ENCODE measurements at places on chromosomes 16 and 17.

DNA sequence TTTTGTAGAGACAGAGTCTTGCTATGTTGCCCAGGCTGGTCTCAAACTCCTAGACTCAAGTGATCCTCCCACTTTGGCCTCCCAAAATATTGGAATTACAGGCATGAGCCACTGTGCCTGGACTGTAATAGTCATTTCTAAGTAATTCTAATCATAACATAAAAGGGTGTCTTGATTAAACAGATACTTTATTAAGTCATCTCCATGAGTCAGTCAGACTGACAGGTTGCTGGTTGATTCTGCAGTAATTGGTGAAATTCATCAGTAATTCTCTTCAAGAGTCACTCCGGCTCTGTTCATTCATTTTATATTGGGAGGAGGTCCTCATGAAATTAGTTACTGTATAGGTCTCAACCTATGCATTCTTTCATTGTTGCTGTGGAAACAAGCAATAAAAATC is 85.6 kb downstream of the SPECC1 start:
- no peak for DNase-seq

DNA sequence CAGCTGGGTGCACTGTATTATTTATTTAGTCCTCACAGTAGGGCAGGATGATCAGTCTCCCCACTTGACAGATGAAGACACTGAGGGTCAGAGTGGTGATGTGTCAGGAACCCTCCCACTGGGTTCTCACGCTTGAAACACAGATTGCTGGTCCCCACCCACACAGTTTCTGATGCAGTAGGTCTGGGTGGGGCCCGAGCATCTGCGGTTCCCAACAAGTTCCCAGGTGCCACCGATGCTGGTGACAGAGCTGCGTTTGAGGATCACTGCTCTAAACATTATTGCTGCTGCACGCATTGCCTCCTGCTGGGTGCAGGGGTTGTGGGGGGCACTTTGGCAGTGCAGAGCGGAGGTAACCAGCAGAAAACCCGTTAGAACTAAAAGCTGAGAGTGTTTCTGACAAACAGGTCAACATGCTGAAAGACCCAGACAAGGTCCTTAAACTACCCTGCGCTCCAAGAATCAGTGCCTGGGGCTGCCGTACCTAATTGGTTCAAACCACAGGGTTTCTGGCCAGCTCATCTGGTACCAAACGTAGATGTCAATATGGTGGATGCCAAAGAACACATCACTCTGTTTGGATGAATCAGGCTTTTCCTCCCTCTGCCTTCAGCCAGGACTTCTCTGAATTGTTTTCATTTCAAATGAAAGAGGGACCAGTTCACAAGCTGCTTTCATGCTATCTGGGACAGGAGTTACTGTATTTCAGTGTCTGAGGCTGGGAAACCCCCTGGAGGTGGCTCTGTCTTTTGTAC is 76.0 kb downstream of the ABCC1 start:
- no peak for DNase-seq

- no peak for DNase-seq
These were observed 313.0 kb downstream of the SEC14L1 start for GRCh38 chr17:77453613-77454241.

GRCh38 chr17:19664821-19665181 is 16.2 kb downstream of the ALDH3A2 start:
- DNase-seq: no peak

DNA sequence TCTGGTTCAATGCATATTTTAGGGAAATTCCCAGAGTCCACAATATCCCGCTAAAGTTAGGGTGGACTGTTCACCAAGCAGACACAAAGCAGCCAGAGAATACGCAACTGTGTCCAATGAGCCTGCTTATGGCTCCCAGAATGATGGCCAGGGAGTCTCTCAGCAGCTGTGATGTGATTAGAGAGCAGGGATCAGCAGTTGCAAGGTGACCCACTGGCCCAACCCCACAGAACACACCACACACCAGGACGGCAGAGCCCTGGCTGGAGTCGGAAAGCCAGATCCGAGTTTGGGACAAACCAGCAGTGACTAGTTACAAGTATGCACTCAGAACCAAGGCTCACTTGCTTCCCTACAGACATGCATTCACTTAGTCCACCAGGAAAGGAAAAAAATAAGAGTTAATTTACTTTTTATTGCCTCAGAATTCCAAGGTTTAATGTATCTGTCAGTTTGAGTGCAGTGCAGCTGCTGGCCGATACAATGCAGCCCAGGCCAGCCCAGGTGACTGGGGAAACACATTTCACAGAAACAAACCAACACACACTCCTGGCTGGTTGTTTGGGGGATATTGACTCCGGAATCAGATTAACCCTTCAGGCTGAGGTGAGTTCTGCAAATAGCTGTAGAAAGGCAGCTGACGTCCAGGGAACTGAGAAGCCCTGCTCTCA is 121.7 kb downstream of the HIC1 start:
- no peak for DNase-seq

GRCh38 chr16:68420366-68420942 is 27.9 kb downstream of the SMPD3 start:
- DNase-seq: no peak

GRCh38 chr16:4249530-4250308 is 7.8 kb upstream of the SRL start:
- no peak for DNase-seq

- no peak for DNase-seq
These were observed 389.5 kb downstream of the TMEM114 start for GRCh38 chr16:8200839-8201238.

DNA sequence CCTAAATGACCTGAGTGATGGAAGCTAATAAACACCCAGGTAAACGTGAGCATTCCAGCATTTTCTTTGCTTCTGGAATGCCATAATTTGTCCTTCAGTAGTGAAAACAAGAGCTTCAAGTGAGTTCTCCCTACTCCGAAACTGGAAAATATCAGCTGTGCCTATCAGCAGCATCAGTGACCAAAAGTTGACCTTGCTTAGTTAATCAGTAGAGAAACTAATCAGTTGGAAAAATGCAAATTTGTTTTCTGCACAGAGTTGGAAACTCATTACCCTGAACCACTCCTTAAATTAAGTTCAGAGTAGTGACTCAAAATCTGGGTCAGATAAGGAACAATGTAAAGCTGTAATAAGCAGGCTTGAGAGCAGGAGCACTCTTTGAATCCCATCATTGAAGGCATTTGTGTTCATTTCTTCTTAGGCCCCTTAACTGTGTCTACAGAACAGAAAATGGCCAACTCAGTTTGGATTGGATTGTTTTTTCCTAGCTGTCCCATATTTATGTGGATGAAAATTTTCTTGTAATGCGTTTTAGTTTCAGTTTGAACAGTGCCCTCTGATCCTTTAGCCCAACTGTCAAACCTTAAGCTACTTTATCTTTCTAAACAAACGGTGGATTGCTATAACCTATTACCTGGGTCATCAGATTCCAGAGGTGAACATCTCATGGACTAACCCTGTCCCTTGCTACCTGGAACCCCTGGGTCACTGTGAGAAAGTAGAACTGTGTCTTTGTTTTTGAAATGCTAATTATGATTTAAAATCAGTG is 290.4 kb downstream of the TOX3 start:
- no peak for DNase-seq

DNA sequence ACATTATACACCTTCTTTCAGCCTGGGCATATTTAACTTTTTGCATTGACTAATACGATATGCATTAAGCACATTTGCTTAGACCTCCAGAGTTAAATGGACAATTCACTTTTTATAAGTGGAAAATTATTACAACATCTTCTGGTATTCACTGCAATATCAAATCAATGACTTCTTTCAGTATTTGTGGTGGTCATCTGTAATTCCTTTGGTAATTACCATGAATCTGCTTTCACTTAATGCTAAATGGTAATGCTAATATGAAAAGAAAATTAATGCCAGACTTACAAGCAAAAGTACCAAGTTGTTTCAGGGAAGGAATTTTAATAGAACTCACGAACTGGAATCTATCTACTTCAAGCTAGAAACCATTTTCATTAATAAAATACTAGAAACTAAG is 6.4 kb downstream of the GPATCH8 start:
- DNase-seq: no peak

DNA sequence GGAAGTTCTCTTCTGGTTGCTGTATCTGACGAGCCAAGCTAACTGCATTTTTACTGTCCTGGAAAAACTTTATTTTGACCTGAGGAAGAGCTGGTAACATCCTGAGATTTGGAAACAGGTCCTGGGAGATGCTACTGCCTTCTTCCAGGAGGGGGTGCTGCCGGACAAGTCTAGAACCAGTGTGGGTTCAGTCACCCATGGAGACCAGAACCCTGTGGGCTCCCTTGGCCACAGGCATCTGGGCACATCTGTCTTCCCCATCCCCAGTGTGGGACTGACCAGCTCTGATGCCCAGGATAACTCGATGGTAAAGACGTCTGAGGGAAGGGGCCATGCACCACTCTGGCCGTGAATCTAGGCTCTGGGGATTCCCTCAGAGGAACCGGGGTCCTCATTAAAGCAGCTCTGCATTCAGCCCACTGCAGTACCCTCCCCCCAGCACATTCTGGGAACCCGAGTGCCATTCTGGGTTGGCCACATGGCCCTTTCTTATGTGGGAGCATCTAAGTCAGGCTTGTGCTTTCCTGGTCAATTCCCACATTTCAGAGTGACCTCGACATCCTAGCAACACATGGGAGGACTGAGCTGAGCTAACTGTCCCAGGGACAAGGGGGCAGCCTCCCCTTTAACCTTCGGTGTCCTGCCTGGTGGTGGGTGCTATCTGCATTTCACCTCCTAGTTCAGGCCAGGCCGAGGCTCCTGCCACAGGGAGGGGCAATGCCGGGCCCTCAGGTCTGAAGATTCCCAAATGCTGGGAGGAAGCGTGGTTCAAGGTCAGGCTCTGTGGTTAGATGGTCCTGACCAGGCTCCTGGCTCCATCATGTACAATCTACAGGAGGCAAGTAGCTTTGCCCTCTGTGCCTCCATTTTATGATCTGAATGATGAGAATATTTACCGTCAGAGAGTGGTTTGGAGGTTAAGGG is 6.4 kb downstream of the C16orf86 start:
- DNase-seq: no peak

DNA sequence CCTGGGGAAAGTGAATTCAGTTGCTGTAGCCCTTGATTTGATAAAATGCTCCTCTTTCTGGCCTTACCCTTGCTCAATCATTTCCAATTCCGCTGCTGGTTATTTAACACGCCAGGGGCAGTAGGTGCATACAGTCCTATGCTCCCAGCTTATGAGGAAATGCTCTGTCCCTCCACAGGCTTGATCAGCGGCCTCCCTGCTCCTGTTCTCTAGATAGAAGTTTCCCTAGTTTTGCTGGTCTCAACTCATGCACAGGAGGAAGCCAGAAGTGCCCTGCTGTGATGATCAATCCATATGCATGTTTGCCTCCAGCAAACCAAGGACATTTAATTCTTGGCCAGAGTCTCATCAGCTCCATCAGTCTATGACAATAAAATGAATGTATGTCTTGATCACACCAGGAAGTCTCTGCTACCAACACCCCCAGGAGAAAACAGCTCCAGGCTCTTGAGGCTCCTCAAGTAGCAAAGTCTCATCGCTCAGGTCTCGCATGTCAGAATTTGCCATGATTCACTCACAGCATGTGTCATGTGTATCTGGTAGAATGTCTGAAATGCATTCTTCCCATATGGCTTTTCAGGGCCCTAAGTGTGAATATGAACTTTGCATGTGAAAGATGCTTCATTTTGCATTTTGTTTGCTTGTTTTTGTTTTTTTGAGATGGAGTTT is 208.9 kb downstream of the CDH13 start:
- DNase-seq: no peak

DNA sequence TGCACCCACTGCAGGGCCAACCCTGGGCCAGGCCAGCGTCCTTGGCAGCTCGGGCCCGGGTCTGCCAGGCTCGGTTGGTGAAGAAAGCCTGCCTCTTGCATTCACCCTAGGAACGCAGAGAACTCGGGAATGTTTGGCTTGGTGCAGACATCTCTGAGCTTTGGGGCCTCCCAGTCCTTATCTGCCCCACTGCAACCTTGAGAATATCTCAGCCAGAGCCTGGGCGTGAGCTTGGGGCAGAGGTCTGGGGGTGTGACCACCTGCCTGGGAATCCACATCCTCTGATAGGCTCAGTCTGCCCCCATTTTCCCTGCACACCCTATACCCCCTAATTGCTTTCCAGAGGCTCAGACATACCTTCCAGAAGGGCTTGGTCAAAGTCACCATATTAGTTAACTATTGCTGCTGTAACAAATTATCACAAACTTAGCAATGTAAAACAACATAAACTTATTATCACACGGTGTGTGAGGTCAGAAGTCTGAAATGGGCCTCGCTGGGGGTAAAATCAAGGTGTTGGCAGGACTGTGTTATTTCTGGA is 30.7 kb upstream of the ZNF423 start:
- no peak for DNase-seq

All from stimulated activated CD4-positive, alpha-beta T cell treated with anti-CD3 and anti-CD28 coated beads, Interleukin-1b, Interleukin-23, amount 100 ng/mL, for 1 hour (primary cell).